ENCODE measurements at places on chromosomes 4 and X.

GRCh38 chrX:118370921-118371624 lies 25.2 kb downstream of the WDR44 start:
- DNase-seq, result no peak

- no peak for DNase-seq
Measured at GRCh38 chr4:38512840-38513239, 151.2 kb upstream of the KLF3 start.

DNA sequence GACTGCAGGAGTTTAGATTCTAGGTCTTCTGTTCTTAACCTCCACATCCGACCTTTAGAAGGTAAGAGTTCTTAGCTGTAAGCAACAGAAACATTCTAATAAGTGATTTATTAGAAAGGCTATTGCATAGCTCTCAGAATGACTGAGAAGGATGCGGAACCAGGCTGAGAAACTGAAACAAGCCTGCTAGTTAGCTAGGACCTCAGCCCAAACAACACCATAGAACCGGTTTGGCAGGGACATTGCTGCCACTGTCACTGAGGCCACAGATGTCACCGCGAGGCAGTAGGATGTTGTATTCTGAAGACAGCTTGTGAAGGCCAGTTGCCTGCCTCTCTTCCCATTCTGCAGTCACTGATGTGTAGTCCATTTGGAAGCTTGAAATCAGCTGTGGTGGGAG lies 160.0 kb upstream of the ARX start:
- DNase-seq, result no peak

GRCh38 chrX:124269881-124270280 lies 62.6 kb upstream of the TEX13D start:
- no peak for DNase-seq

DNA sequence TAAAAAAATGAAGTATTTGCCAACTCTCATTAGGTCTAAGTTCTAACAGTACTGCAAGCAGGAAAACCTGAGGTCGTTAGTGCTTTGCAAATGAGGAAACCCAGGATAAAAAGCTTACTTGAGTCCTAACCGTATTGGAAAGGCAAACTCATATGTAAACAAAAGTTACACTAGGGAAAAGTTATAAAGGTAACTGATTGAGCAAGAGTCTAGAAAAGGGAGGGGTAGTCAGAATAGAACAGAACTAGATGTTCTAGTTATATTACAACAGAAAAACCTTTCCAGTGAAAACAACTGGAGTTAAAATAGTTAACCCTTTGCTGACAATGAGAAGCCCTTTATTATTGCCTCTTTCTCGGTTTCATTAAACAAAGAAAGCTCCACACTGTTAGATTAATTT lies 66.4 kb upstream of the MAOA start:
- no peak for DNase-seq

DNA sequence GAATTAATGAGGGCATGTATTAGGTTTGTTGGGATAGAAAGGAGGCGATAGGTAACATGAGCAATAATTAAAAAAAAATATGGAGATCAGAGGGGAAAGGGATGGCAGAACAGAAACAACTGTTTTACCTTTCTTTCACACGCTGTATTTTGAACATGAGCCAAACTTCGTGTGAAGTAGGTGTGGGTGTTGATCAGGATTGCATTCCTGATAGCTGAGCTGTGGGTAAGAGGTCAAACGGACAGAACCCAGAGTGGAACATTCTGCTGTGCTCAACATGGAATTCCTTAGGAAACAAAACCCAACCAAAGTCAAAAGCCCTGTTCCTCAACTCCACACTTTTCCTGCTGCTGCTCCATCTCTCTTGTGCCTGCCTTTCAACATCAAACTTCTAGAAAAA lies 162.5 kb upstream of the CASK start:
- DNase-seq, result no peak

- DNase-seq, result no peak
Measured at GRCh38 chr4:73620115-73620792, at the start of gene RASSF6. Gene RASSF6 (minus strand): TSS chr4:73620436. CDS start chr4:73611795, 8,641 bp downstream.

- DNase-seq, result no peak
Measured at GRCh38 chr4:140277576-140277975, 95.9 kb upstream of the SCOC start.

DNA sequence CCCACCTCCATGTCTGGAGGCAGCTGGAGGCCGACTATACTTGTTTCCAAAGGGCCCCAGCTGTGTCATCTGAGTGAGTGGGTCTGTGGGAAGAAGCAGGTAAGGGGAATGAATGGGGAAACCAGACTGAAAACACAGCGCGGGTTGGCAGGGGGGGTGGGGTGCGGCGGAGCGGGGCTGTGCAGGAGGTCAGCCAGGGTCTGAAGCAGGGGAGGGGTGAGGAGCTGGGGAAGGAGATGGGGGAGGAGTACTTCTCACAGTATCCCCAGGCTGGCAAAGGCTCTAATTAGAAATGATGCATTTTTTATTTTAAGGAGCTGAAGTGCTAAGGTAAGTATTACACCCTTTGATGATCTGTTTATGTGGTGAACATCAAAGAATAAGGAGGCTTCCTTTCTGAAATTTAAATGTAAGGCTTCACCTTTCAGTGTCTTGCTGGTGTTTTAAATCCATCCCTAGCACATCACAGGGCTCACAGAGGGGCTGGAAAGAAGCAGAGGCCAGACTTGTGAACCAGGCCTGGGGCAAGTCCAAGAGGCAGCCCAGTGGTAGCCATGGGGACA lies 37.5 kb downstream of the SMIM20 start:
- DNase-seq, result no peak

DNA sequence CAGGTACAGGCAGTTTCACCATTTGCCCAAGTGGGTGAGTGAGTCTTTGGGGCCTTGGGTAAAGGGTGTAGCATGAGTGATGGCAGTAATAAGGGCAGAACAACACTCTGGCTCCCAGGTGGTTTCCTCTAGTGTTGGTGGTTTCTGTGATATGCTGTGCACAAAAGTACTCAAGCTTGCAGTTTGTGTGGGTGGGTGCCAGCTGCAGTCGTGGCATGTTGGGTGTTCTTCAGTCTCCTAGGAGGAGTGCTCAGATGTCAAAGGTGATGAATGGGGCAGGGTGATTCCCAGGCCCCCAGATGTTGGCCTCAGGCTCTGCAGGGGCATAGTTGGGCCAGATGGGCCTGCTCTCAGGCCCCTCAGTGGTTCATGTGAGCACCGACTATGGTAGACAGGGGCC lies 166.1 kb upstream of the KLF8 start:
- DNase-seq, result no peak

DNA sequence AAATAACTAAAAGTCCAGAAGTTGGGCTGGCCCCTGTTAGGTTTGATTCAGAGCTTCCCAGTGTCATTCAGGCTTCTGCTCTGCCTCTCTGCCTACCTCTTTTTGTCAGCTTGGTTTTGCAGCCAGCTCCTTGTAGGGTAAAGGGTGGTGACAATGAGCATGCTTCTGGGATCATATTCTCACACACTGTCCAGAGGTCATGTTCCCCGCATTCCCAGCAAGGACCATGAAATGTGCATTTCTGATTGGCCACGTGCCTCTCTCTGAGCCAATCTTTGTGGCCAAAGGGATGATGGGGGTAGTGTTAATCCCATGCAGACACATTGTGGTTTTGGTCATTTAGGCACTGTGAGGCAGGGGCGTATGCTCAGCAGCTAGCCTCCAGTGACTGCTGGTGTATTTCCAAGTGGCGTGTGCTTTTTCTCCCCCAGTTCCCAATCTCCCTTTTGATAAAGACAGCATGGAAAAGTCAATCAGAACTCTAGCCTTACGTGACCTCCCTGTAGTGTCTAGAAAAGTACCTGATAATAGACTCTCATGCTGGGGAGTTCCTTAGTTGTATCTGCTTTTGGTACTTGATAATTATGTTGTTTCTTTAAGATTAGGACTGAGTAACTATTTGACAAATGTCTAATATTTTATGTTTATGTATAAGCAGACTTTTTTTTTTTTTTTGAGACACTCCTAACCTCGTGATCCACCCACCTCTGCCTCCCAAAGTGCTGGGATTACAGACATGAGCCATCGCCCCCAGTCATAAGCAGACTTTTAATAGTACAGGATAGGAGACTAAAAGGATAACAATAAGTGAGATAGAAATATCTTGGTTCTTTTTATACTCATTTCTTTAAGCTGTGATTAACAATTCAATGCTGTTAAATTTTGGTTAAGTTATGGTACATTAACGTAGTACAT lies 57.8 kb downstream of the KIAA0232 start:
- no peak for DNase-seq

DNA sequence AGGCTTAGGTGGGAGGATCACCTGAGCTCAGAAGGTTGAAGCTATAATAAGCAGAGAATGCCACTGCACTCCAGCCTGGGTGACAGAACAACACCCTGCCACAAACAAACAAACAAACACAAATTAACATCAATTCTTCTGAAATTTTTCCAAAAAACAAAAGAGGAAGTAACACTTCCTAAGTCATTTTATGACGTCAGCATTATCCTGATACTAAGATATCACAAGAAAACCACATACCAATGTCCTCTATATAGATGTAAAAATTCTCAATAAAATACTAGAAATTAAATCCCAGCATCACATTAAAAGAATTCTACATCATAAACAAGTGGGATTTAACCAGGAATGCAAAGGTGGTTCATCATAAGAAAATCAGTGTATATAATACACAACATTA lies 64.4 kb upstream of the STK26 start:
- no peak for DNase-seq

DNA sequence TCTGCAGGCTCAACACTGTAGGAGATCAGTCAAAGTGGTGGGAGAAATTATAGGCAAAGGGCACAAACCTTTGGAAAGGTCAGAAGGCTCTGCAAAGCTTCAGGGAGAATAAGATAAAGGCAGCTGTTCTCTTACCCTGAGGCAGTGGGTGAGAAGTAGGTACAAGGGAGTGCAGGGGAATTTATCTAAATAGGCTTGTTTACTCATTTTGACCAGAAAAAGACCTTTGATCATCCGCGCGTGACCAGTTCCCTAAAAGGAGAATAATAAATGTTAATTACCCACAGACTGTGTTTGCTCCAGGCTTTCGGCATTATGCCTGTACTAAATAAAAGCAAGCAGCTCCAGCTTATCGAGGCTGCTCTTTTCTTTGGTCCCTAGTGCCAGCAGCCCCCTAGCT lies 9.3 kb downstream of the FGFBP2 start:
- no peak for DNase-seq

All from RKO (cell line).